ENCODE measurements at places on chromosomes 13 and 19.
A peak's percentile ranks its signal among the peaks of the same experiment; 100 is the strongest.

GRCh38 chr13:32211813-32212212, 103.3 kb downstream of the ZAR1L start:
- DNase-seq, result no peak

DNA sequence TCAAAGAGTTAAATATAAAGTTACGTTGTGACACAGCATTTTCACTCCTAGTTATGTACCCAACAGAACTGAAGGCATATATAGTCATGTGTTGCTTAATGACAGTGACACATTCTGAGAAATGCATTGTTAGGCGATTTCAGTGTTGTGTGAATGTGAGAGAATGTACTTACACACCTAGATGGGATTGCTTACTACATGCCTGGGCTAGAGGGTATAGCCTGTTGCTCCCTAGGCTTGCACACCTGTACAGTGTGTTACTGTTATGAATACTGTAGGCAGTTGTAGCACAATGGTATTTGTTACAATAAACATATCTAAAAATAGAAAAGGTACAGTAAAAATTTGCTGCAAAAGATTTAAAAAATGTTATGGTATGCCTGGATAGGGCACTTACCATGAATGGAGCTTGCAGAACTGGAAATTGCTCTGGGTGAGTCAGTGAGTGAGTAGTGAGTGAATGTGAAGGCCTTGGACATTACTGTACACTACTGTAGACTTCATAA, 89.2 kb downstream of the DHRS12 start:
- DNase-seq, result no peak

DNA sequence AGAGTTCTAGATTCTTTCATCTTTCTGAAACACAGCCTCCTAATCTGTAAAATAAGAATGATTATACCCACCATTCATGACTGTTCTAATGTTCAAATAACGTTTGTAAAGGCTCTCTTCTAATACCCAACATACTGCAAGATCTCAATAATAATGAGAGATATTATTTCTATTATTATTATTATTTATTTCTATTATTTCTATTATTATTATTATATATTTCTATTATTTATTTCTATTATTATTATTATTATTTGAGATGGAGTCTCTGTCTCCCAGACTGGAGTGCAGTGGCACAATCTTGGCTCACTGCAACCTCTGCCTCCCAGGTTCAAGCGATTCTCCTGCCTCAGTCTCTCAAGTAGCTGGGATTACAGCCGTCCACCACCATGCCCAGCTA, 395.5 kb downstream of the EFNB2 start:
- DNase-seq, result no peak

DNA sequence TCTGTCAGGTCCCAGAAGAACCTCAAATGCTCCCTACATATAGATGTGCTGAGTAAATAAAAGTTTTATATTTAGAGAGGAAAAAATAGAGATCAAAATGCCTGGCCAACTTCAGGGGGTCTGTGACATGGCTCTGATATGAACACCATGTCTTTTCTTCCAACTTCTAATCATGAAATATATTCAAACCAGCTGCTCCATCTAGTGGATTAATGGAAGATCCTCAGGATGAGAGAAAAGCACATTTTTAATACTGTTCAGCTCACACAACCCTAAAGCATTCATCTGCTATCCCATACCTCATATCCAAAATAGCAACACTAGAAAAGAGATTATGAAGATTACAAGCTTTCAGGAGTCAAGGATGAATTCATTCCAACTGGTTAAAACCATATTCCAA, 56.0 kb upstream of the DOCK9 start:
- no peak for DNase-seq

DNA sequence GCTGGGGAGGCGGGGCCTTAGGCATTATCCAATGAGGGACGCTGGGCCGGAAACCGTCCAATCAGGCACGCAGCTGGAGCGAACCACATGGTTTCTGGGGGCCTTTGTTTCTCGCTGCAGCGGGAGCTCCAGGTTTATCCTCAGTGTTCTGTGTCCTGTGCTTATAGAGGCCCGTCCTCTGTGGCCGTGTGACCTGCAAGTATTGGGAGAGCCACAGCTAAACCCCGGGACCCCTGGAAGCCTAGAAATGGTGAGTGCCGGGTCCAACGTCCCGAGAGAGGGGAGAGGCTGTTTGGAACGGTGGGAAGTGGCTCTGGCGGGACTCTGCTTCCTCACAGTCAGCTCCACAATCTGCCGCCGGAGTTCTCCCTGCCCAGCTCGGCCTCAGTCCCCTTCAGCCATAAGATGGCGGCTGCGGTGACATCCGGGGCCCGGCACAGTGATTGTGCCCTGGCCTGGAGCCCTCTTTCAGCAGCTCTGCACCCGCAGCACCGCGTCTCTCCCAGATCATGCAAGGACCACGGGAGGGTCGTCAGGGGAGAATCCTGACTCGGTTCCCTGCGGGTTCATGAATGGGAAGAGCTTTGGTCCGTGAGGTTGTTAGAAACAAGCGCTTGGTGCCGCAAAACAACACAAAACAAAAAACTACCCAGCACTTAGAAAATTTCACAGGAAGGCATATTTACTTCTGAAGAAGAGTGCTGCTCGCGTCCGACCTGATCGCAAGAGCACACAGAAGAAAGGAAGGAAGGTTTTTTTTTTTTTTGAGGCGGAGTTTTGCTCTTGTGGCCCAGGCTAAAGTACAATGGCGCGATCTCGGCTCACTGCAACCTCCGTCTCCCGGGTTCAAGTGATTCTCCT, at the start of gene ZNF253:
TSS of gene ZNF253 (plus strand) at position 133 of the 861 bp plus-strand sequence. CDS start at position 248, 115 bp downstream.
- DNase-seq, result peak; percentile 93

- no peak for DNase-seq
Measured at GRCh38 chr19:35860818-35861639, 4.3 kb downstream of the KIRREL2 start.

- peak; percentile 40 for DNase-seq
Measured at GRCh38 chr19:16400911-16401591, 70.7 kb downstream of the EPS15L1 start.

DNA sequence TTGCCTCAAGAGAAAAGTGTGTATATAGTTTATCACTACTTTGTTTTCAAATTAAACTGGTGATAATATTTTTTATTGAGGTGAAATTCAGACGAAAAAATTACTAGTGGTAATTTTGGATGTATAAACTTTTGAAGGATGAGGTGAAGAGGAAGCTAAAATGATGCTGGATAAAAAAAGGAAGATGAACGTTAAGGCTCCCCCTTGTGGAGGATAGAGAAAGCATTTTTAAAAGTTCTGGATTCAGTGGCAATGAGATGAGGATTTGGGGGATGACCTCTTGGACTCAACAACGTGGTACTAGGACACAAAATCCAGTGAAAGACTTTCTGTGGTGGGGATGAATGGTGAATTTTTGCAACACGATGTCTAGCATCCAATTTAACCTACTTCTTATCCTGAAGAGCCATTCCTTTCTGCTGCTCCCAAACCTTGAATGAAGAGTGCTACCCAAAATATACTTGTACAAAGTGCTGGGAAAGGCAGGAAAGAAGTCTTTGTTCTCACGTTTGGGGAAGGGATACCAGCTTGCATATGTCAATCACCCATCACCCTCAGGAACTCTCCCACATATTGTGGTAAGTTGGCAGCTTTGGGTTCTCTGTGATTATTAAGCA, 7.3 kb upstream of the SIGLEC5 start:
- no peak for DNase-seq

- no peak for DNase-seq
Measured at GRCh38 chr13:50916701-50917184, 7.2 kb downstream of the RNASEH2B start.

DNA sequence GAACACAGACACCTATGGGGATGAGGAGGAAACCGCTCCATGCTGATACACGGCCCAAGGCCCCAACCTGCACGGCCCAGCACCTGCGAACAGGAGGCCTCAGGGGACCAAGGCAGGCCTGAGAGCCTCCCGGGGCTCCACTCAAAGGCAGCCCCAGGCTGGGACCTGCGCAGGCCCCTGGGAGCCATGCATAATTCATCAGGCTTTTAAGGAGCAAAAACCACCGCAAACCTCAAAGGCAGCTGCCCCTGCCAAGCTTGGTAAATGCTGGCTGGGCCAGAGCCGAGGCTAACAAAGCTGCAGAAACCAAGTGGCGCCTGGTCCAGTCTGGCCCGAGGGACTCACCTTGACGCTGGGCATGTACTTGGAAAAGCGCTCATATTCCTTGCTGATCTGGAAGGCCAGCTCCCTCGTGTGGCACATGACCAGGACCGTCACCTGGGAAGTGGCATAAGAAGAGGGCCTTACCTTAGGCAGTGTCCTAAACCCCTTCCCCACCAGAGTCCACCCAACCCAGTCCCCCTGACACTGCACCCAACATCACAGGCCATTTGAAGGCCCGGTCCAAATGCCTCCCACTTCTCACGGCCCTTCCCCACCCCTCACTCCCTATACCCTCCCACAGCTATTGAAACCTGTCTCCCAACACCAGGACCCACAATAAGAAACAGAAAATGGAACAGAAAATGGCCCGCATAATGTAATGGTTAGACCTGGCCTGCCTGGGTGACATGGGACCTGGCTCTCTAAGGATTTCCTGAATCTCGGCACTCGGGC, 7.8 kb downstream of the DDX39A start:
- no peak for DNase-seq

GRCh38 chr19:1265615-1266128, 3.5 kb upstream of the CIRBP start:
- peak; percentile 87 for DNase-seq

Measured in thoracic aorta (tissue), 2 donors.